ENCODE measurements at places on chromosomes 7 and 10.

DNA sequence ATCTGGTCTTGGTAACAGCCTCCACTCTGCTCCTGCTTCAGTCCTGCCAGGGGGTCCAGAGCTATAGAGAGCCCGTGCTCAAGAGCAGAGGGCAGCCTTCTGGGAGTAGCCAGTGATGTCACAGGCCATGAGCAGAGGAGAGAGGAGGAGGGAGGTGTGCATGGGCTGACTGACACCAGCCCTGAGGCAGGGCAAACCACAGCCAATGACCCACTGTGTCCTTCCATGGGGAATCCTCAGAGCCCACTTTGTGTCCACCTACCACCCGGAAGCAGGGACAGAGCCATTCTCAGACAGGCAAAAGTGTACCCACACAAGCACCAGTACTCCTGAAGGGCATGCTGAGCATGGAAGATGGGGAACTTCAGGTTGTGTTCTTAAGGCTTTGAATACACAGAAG lies at the start of gene PAX4:
TSS of gene PAX4 (minus strand) at position 101 of the 400 bp plus-strand sequence. CDS start 2,214 bp downstream, outside the sequence.
- no peak for DNase-seq

DNA sequence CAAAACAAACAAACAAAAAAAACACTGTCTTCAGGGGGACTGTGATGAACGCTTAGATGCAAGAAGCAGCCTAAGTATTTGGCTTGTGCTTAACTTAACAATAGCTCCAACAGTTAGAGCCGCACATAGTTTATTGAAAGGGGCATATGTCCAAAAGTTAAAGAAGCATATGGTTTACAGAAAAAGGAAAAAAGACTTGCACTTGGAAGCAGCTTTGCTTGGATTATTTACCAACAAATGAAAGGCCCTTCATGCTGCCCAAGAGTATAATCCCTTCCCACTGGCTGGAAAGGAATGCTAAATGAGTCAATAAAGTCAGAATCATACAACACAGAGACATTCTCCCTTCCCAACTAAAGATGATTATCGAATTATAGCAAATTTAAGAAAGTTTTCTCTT lies 77.9 kb downstream of the GLI3 start:
- no peak for DNase-seq

GRCh38 chr7:55629051-55629677 lies 56.9 kb upstream of the VOPP1 start:
- no peak for DNase-seq

GRCh38 chr7:150936018-150936417 lies 42.1 kb downstream of the KCNH2 start:
- DNase-seq: no peak

DNA sequence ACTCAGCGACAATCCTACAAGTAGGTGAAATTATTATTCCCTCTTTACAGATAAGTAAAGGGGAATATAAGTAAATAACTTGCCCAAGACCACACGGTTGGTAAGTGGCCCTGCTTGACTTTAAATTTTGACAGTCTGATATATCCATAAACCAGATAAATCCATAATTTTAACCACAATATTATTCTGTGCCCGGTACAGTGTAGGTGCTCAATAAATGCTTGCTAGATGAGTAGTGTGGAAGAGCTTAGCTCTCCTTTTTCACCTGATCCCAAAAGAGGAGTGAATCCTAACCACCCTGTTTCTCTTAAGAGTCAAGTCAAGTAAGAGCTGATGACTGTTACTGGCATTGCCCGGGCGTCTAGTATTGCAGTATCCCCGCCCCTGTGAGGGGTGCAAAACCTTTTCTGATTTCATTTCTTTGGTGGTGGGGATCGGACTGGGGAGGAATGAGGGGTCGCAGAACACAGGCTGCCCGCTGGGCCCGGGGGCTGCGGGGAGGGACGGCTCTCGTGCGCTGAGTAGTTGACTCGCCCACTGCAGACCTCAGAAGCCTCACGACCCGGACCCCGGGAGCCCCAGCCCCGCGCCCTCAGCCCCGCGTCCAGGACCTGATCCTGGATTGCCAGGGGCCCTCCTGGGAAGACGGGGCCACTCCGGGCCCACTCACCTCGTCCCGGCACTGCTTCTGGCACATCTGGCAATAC lies 490 bp downstream of the KIN start:
- no peak for DNase-seq

- no peak for DNase-seq
These were observed 8.1 kb upstream of the POLD2 start for GRCh38 chr7:44131173-44132029.

DNA sequence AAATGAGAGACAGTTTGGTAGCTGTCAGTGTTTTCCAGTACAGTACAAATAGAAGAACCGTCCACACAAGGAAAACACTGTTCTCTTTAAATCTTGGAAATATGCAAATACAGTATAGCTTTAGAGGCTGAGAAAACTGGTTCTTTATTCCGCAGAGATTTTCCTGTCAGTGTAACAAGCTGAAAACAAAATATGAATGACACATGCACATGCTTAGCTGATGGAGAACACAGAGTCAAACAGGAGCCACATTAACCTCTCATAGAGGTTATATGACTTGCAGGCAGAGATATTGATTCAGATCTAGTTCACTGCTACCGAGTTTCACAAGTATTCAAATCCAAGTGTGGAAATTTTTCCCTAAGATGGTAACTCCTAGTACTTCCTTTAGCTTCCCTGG lies 135.2 kb upstream of the C1QL3 start:
- no peak for DNase-seq

- DNase-seq: no peak
These were observed 79.1 kb downstream of the MGMT start for GRCh38 chr10:129546106-129546505.

GRCh38 chr7:53965716-53966115 lies 576.5 kb upstream of the VSTM2A start:
- no peak for DNase-seq

All from DND-41 (cell line).